ENCODE measurements at places on chromosomes 12 and 14. TPM values are rescaled to one million over a fixed set of nuclear protein-coding genes. Genes with fewer than 3 reads are reported as not detected.
A peak's percentile ranks its signal among the peaks of the same experiment; 100 is the strongest.

Gene HVCN1
- 2.7 TPM for total RNA-seq

Gene KLHL33
- total RNA-seq: not detected

Gene PLXNC1
- 0.05 TPM for total RNA-seq

DNA sequence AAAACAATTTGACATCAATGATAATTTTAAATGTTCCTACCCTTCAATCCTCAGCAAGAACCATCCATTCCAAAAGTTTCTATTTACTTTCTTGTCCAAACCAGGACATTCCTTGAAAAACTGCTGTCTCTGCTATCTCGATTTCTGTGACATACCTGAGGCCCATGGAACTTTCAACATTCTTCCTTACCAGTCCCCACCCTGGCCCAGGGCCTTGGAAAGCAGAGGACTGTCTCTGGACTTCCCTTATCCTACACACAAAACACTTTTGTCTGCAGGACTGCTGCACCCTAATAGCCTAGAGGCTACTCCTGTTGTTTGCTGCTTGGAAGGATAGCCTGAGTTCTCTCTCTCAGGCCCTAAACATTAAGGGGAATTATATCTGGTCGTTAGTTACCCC, 151.8 kb upstream of the DHRS4 start:
- H3K36me3 ChIP-seq: no peaks in the 10 kb centered on the region
- no peak overlapping the region for H3K27ac ChIP-seq
- no peak for DNase-seq
- H3K27me3 ChIP-seq: no peaks in the 10 kb centered on the region
- no peak overlapping the region for H3K4me3 ChIP-seq

- peak overlapping the region; percentile 94 for H3K27ac ChIP-seq
- H3K27me3 ChIP-seq: no peaks in the 10 kb centered on the region
- DNase-seq: no peak
- no peaks in the 10 kb centered on the region for H3K4me1 ChIP-seq
These were observed 941 bp downstream of the ZDHHC17 start for GRCh38 chr12:76764856-76765255.

GRCh38 chr14:91946622-91947474, 646 bp downstream of the FBLN5 start:
- H3K27ac ChIP-seq: peak overlapping the region; percentile 30
- no peaks in the 10 kb centered on the region for H3K36me3 ChIP-seq
- H3K4me3 ChIP-seq: peak overlapping the region; percentile 66
- DNase-seq: peak; percentile 42

- DNase-seq: no peak
- H3K27me3 ChIP-seq: peaks cover 5% of the 10 kb centered on the region
- H3K27ac ChIP-seq: no peak overlapping the region
- H3K4me1 ChIP-seq: peaks cover 11% of the 10 kb centered on the region
These were observed 8.1 kb downstream of the PTPN6 start for GRCh38 chr12:6959058-6959804.

DNA sequence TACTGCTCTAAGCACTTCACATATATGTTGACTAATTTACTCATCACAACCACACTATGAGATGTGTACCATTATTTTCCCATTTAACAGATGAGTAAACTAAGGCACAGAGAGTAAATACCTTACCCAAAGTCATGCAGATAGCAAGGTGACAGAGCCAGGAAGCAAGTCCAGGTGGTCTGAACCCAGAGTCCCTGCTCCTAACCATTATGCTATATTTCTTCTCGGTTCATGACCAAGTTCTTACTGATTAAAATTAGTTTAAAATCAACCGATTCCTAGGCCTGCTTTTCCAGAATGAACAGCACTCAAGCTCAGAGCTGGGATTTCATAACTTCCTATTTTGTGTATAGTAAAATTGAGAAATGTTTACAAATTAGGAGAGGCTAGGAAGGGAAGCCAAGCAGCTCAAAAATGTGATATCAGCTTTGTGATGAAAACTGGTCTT, 85.5 kb upstream of the EGLN3 start:
- peaks cover 62% of the 10 kb centered on the region for H3K4me1 ChIP-seq
- H3K4me3 ChIP-seq: no peak overlapping the region
- no peak overlapping the region for H3K27ac ChIP-seq
- H3K36me3 ChIP-seq: no peaks in the 10 kb centered on the region
- H3K27me3 ChIP-seq: no peaks in the 10 kb centered on the region

- H3K4me3 ChIP-seq: no peak overlapping the region
- no peaks in the 10 kb centered on the region for H3K27me3 ChIP-seq
- no peaks in the 10 kb centered on the region for H3K36me3 ChIP-seq
- H3K4me1 ChIP-seq: no peaks in the 10 kb centered on the region
- no peak for DNase-seq
These were observed 72.8 kb downstream of the KIF26A start for GRCh38 chr14:104211215-104211614.

GRCh38 chr12:58502841-58503240, 417.5 kb downstream of the LRIG3 start:
- peak overlapping the region; percentile 5 for H3K4me3 ChIP-seq
- peaks cover 37% of the 10 kb centered on the region for H3K4me1 ChIP-seq
- no peaks in the 10 kb centered on the region for H3K27me3 ChIP-seq
- peak; percentile 53 for DNase-seq

GRCh38 chr12:52601671-52602070, 408 bp upstream of the KRT72 start:
- H3K36me3 ChIP-seq: no peaks in the 10 kb centered on the region
- no peaks in the 10 kb centered on the region for H3K4me1 ChIP-seq

DNA sequence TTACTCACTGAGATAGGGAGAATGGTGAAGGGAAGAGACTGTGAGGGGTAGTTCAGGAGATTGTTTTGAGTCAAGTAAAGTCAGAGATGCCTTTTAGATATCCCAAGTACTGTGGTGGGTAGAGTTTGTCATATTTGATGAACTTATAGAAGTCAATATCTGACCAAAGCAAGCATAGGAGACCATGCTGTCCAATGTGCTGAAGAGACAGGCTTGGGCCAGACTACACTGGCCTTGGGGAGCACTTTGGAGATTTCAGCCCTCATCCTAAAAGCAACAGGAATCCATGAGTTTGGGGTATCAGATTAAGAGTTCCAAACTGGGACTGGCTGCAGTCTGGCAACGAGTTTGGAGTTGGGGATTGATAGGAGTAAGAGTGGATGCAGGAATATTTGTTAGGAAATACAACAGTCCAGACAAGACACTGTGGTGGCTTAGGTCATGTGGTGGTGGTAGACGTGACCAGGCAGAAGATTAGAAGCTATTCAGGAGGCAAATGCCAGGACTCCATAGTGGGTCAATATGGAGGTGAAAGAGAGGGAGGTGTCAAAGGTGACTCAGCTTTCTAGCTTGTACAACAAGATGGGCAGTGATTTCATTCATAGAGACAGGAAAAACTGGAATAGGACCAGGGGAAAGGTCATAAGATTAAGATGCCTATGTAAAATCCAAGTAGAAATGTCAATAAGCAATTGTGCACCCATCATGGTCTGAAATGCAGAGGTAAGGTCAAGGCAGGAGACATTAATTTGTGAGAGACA, 81.9 kb downstream of the FAR2 start:
- no peaks in the 10 kb centered on the region for H3K27me3 ChIP-seq
- H3K4me1 ChIP-seq: no peaks in the 10 kb centered on the region
- no peak for DNase-seq
- H3K27ac ChIP-seq: no peak overlapping the region
- no peaks in the 10 kb centered on the region for H3K36me3 ChIP-seq

Data from SJCRH30 (cell line).